Right lung (tissue), 10 donors: ENCODE measurements at places on chromosomes 16 and 17. TPM values are rescaled to one million over a fixed set of nuclear protein-coding genes. Genes with fewer than 3 reads are reported as not detected.

GRCh38 chr17:81348097-81349055 lies 46.9 kb upstream of the BAHCC1 start:
- no peak for DNase-seq

- peak; percentile 58 for DNase-seq
Measured at GRCh38 chr17:62819511-62820221, 11.6 kb upstream of the MARCHF10 start.

- no peak for DNase-seq
Measured at GRCh38 chr16:50459496-50460080, 88.6 kb upstream of the NKD1 start.

DNA sequence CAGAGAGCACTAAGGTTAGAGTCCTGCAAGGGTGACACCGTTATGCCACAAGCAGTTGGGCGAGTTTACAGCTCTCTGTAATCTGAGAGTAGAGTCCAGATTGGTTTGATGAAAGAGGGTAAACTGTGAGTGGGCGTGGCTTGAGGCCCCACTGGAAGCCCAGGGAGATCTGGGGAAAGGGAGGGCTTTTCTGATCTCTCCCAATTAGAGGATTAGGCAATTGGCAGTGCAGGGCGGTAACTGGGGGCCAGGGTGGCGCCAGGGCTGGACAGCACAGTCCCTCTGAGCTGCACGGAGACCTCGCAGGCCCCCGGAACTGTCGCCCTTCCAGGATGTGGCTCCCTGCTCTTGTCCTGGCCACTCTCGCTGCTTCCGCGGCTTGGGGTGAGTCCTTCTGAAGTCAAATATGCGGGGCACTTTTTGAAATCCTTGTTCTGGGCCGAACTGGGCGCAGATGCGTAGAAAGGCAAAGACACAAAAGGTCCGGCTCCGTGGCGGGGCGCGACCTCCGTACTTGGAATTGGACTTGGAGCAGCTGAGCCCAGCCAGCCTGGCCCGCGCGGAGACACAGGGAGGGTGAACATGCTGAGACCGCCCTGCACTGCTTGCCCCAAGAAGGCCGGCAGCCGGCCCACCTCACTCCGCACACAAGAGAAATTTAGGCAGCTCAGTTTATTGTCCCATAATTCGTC lies 72.4 kb downstream of the CES1 start:
- DNase-seq, result peak; percentile 92

GRCh38 chr17:49069585-49070273 lies 62.8 kb upstream of the B4GALNT2 start:
- DNase-seq, result no peak

DNA sequence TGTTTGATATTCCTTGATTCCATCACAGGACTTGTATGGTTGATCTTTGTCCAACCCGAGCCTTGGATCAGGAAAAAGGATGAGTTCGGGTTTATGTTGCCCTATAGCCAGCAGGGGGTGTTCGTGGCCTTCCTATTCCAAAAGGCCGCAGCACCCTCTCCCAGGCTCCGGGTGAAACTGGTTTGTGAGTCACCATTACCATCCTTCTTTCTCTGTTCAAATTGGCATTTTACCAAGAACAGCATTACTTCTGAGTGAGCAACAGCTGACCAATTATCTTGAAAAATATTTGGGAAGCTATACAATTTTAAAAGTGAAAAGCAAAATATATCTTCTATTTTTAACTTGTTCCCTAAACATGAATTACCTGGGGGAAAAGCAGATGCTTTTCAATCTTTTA lies 24.3 kb upstream of the KRT20 start:
- peak; percentile 69 for DNase-seq

- DNase-seq, result peak; percentile 59
Measured at GRCh38 chr17:82414548-82415281, 3.4 kb upstream of the HEXD start.

DNA sequence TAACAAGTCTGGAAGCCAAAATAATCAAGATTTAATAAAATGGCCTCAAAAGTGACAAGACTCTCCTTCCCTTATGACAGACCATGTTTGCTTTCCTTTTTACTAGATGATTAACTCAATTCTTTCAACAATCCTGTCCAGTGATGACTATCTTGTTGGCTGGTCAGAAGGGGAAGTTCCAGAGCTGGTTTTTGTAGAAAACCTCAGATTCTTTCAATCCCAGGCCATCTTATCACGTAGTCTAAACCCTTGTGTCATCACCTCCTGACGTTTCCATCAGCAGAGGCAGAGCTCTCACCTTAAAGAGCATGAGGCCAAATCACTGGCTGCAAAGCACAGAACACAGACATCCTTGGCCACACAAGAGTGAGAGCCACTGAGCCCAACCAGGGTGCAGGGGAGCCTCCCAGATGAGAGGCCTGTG lies 125.3 kb downstream of the ANKRD11 start:
- DNase-seq, result no peak

- DNase-seq, result no peak
Measured at GRCh38 chr17:2155573-2155972, 100.7 kb downstream of the HIC1 start.

DNA sequence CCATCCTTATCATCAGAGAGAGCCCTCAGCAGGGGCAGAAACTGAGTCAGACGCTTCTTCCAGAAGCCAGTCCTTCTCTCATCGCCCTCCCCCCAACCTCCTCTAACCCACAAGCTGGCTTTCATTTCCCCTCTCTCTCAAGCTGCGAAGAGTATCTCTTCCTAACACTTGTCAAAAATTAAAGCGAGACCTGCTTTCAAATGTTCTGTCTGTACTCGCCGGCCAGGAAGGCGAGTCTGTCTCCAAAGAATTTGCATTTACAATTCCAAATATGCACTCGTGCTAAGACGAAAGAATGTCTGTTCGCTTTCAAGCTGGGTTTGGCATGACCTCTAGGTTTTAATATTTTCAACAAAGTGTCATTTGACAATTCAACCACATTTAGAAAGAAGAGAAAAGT lies 140.4 kb downstream of the RGS9 start:
- no peak for DNase-seq

DNA sequence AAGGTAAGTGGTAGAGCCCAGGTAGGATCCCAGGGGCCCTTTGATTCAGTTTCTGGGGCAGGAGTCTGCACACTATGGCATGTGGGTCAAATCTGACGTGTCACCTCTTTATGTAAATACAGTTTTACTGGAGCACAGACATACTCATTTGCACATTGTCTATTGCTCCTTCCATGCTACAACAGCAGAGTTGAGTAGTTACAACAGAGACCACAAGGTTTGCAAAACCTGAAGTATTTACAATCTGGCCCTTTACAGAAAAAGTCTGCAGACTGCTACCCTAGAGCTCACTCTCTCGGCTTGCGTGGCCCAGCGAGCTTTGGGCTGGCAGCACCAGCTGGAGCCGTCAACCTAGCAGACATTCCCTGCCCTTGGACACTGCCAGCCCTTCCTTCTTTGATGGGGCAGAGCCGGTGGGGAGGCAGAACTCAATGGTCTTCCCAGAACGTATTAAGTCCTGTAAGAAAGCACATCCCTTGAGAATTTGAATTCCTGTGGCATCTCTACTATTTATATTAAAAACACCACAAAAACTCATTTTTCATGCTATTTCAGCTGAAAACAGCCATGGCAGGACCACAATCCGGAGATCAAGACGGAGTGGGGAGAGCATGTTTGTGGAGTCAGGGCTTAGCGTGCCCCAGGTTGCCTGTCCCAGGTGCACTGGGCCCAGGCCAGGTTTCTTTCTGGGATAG lies 133.1 kb upstream of the NUDT7 start:
- DNase-seq, result no peak

- DNase-seq, result no peak
Measured at GRCh38 chr16:10972108-10972818, 27.9 kb downstream of the CLEC16A start.

DNA sequence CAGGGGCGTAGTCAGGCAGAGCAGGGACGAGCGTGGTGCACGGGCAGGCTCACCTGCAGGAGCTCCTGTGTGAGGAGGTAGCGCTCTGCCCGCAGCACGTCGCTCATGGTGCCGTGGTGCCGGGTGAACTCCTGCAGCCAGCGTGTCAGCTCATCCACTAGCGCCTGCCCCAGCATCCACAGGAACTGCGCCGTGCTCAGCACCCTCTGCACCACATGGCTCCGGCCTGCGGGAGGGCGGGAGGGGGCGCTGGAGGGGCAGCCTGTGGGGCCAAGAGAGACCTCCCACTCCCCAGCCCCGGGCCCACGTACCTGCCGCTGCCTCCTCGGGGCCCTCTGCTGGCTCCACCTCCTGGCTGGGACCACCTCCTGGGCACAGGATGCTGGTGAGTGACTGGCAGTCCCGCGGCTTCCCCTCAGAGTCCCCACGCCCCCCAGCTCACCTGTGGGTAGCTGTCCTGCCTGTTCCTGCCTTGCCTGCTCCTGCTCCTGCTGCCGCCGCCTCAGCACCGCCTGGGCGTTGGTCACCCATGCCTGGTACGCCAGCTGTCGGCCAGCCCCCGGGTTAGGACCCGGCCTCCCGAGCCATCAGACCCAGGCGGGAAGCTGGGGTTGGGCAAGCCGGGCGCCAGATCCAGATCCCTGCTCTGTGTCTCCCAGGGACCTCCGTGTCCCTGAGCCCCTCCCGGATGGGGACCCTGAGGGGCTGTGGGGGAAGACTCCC lies 16.6 kb downstream of the CTU2 start:
- no peak for DNase-seq

DNA sequence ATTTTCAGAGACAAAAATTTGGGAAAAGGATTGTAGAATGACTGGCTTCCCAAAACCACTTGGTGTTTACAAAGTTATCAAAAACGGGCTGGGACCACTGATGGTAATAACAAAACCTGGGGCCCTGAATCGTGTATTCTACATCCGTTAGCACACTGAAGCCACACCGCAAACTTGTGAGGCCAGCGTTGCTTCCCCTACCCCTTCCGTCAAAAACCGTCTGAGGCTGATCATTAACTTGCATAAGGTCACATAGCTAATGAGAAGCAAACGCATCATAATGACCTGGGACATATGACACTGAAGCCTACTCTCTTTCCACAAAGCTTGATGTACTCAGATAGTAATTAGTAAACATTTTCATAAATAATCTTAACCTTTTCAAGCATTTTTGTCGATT lies 704.3 kb downstream of the MAF start:
- DNase-seq, result no peak

- DNase-seq, result no peak
Measured at GRCh38 chr17:44236444-44236991, 17.0 kb upstream of the UBTF start.

- DNase-seq, result no peak
Measured at GRCh38 chr17:68422821-68423220, 34.5 kb downstream of the WIPI1 start.

- DNase-seq, result no peak
Measured at GRCh38 chr16:2285731-2286191, 17.8 kb upstream of the RNPS1 start.

- no peak for DNase-seq
Measured at GRCh38 chr17:42325026-42325425, 36.7 kb downstream of the STAT5A start.

DNA sequence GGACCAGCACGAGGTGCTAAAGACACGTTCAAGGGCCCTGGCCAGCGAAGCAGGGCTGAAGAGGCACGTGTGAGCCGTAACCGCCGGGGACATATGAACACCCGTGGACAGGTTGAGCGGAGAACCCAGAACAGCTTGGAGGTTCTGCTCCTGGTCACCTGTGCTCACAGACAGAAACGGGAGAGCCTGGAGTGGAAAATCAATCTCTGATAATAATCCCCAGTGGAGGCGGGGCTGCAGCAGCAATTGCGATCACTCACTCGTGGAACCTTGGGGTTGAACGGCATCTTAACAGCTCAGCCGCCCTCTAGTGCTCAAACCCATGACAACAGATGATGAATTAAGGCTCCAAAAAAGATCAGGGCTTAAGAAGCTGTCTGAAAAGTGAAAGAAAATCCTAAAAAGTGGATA lies 25.6 kb downstream of the WIPI1 start:
- no peak for DNase-seq

GRCh38 chr17:34347063-34347462 lies 9.2 kb upstream of the CCL13 start:
- DNase-seq, result no peak

GRCh38 chr17:49519781-49520180 lies 24.7 kb downstream of the NGFR start:
- DNase-seq, result no peak

The NTN3 gene
- polyA plus RNA-seq, result 4.7 TPM

The KRTAP9-6 gene
- 0.25 TPM for polyA plus RNA-seq

The FAM234A gene
- polyA plus RNA-seq, result 43.7 TPM
